ENCODE measurements at places on chromosomes 6 and 20.

DNA sequence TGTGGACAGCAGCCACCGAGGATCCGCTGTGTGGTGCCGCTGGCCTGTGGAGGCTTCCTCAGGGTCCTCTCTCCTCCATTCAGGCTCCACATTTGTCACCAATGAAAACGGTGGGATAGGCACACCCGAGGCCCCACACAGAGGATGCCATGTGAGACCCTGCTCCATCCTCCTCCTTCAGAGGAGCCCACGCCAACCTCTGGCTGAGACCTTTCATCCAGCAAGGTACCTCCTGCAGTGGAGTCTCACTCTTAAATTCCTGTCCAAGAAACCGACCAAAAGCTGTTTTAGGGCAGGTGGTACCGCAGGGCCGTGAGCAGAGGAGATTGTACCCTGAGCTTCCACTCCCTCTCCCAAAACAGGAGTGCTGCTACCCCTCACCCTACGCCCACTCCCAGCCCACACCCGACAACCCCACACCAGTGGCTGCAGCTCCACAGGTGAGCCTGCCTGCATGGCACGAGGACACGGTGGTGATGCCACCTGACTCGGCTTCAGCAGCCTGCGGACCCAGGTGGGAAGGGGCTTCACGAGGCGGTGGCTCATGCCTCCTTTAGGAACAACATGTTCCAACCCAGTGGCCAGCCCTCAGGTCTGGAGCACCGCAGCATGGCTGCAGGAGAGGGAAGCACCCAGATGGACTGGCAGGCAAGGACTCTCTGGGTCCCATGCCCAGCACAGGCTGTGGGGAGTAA lies 237.6 kb upstream of the AFDN start:
- DNase-seq, result no peak

DNA sequence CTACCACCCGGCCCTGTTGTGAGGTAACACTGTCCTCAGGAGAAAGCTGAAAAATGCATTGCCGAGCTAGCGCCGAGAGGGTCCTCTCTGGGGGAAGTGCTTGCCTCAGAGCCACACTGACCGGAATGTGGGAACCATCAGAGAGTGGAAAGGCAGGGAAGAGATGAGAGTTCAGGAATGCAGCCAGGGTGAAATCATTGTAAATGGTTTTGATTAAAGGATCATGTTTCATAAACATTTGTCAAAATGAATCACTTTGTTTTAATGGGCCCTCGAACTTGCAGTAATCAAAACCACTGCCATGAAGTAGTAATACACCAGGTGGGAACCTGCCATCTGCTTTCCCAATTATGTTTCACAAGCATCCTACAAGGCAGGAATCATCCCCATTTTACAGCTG lies 16.9 kb upstream of the IL17F start:
- DNase-seq, result no peak

DNA sequence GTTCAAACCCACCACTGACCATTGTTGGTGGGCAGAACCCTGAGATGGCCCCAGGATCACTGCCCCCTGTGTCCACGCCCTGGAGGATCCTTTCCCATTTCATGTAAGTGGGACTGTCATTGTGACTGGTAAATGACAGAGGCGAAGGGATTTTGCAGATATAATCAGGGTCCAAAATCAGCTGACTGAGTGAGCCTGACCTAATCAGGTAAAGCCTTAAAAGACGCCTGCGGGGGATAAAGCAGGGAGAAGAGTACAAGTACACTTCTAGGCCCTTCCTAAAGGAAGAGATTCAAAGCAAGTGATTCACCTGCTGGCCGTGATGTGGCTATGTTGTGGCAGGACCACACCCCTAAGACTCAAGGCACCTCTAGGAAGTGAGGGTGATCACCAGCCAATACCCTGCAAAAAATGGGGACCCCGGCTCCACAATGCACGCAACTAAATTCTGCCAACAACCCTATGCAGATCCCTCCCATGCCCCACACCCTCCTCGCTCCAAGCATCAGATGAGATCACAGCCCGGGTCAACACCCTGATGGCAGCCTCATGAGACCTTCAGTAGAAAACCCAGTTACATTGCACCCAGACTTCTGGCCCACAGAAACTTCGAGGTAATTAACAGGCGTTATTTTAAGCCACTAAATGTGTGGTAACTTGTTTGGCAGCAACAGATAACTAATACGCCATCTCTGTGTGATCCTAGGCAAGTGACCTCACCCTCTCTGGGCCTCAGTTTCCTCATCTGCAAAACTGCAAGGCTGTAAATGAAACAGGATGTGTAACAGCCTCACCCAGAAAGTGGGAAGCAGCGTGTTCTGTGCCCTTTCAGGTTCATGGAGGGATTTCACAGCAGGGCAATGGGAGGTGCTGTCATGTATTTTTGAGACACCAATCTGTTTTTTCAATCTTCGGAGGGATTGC lies 11.3 kb downstream of the PREX1 start:
- DNase-seq, result no peak

GRCh38 chr20:46347841-46348803 lies 39.8 kb upstream of the CDH22 start:
- no peak for DNase-seq

DNA sequence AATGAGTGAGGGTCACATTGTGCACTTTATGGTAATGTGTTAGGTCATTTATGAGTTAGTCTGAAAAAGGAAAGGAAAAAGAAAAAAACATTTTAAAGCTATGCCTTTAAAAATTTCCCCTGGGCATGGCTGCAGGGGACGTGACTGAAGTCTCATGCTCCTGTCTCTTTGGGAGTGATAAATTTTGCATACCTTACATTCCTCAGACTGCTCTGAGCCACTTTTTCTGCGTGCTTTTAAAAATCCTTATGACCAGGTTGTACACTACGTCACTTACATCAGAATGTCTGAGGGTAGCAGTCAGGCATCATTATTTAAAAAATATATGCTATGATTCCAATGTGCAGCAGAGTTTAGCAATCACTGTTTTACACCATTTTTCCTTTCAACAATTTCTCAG lies 121.2 kb downstream of the RFPL4B start:
- no peak for DNase-seq

- DNase-seq, result no peak
These were observed 163.6 kb downstream of the EYA2 start for GRCh38 chr20:47058236-47058635.

- DNase-seq, result no peak
These were observed 4.7 kb upstream of the TRMT11 start for GRCh38 chr6:125981571-125982185.

- DNase-seq, result no peak
These were observed 37.1 kb downstream of the CDH22 start for GRCh38 chr20:46270977-46271744.

DNA sequence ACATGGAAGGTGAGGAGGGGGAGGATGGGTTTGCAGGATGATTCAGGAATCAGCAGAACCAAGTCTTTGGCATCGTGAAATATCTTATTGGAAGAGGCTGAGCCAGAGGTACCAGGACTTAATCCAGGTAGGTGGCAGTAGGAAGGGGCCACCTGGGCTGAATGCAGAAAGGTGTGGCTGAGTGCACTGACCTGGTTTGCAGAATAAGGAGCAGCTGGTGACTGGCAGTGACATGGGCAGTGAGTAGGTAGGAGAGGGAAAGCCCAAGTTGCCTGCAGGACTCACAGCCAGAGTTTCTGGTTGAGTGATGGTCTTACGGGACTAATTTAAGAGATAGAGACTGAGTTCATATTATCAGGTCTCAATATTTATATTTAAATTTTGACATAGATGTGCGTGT lies 1.1 kb upstream of the PBOV1 start:
- DNase-seq, result no peak

- no peak for DNase-seq
These were observed 308.2 kb downstream of the PHF3 start for GRCh38 chr6:63943826-63944225.

- no peak for DNase-seq
These were observed 7.2 kb downstream of the PREX1 start for GRCh38 chr20:48820649-48820973.

DNA sequence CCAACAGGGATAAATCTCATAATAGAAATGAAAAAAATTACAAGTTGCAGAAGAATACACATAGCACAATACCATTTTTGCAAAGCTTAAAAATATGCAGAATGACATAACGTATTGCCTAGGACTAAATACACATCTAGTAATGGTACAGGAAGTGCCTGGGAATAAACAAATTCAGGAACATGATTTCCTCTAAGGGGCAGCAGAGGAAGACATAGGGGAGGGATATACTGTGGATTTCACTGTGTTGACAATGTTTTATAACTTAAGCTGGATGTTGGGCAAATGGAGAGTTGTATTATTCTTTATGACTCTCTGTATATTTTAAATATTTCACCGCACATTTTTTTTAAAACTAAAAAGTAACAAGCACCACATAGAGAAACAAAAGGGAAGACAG lies 5.6 kb upstream of the GLO1 start:
- no peak for DNase-seq

- no peak for DNase-seq
These were observed 904.3 kb upstream of the FLRT3 start for GRCh38 chr20:15241681-15242080.

GRCh38 chr6:109306733-109307132 lies 75.5 kb downstream of the CD164 start:
- no peak for DNase-seq

GRCh38 chr6:75374961-75375400 lies 90.4 kb upstream of the TMEM30A start:
- no peak for DNase-seq

DNA sequence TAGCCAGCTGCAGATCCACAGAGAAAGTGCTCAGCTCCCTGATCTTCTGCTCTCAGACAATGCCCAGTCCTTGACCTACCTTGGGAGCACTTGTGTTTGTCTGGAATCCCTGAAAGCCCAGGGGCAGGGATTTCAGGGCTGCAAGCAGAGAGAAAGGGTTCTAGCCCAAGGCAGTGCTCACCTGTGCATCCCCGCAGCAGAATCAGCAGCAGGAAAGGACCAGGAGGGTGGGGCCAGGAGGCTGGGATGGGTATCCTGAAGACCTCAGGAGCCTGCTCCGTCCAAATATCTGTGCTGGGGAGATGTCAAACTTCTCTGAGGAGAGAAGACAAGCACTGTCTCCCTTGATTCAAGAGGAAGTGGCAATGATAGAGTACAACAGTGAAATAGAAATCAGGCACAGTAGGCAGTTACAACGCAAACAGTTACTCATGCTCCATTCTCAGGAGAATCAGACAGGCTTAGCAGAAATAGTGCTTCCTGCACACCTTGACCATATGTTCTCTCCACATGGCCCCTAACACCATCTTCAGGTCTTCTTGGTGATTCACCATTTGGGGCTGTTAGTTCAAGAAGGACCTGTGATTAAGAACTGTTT lies 28.7 kb upstream of the SIRPG start:
- DNase-seq, result no peak

DNA sequence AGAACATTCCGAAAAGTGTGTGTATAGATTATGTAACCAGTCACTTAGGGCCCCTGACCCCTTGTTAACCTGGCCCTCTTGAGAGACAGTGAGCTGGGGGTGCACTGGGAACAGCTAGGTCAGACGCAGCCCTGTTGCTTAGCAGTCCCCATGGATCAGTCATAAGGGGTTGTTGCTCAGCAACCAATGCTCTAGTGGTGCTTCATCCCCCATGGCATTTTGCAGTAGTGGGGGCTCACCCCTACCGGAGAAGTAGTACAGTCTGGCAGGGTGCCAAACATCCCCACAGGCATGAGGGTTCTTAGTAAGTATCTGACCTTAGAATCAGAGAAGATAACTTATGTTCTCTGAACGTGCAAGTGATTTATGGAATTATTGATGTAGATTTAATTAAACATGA lies 12.3 kb downstream of the PKIB start:
- no peak for DNase-seq

DNA sequence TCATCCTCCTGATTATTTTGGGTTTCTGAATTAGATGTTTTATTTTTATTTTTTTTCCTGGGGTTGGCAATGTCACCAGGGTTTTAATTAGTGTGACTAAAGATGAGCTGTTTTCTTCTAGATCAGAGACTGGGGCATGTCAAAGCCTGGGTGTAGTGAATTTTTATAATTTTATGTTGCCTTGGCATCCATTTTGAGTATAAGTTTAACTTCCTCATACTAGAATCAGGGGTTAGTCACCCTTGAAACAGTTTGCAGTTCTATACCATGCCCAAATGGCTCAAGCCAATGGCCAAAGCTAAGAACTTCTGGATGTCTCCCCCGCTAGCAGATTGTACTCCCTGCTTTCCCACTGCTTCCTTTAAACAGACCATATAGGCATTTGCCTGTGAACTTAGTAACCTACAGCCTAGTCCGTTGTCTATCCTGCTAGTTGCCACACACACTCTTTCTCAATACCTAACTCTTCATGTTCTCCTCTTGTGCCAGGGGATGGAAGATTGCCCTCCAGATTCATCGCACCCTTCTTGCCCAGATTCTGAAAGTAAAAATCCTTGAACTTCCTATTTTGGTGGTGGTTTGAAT lies 54.5 kb downstream of the KIAA0408 start:
- DNase-seq, result no peak

- no peak for DNase-seq
These were observed 113.3 kb downstream of the TCP11 start for GRCh38 chr6:35027807-35028206.

- DNase-seq, result no peak
These were observed 268.8 kb upstream of the PRDM1 start for GRCh38 chr6:105817370-105817769.

DNA sequence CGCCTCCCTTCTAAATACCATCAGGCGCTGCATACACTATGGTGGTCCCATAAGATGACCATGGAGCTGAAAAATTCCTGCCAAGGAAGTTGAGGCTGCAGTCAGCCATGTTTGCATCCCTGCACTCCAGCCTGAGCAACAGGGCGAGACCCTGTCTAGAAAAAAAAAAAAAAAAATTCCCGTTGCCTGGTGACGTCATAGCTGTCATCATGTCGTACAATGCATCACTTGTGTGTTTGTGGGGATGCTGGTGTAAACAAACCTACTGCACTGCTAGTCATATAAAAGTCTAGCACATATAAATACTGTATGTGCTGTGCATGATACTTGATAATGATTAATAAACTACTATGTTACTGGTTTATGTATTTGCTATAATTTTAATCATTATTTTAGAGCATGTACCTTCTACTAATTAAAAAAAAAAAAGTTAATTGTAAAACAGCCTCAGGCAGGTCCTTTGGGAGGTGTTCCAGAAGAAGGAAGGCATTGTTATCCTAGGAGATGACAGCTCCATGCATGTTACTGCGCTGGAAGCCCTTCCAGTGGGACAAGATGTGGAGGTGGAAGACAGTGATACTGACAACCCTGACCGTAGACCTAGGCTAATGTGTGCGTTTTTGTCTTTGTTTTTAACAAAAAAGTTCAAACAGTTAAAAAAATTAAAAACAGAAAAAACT lies 132.6 kb downstream of the BANF2 start:
- DNase-seq, result no peak

DNA sequence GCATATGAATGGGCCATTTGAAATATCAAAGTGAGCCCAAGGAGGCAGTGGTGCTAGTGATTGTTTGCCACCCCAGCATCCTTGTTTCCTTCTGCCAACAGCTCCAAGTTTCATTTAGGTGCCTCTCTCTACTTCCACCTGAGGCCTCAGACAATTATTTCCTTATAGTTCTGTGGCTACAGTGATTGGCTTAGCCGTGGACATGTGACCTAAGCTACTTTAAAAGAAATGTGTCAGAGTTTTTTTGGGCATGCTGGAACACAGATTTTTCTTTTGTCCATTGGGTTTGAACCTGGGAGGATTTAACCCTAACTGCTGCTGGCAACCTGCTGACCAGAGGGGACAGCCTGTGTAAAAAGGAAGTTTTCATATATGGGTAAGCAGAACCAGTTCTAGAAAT lies 319.4 kb downstream of the CD109 start:
- DNase-seq, result no peak
